ENCODE measurements at places on chromosomes 3 and 15. TPM values are rescaled to one million over a fixed set of nuclear protein-coding genes. Genes with fewer than 3 reads are reported as not detected.
A peak's percentile ranks its signal among the peaks of the same experiment; 100 is the strongest.

- DNase-seq: no peak
These were observed 20.5 kb downstream of the RBP2 start for GRCh38 chr3:139455855-139456254.

ZNF662 gene
- not detected for polyA plus RNA-seq

MESP1 gene
- 5.4 TPM for polyA plus RNA-seq

GRCh38 chr3:45884368-45885201 lies 1.8 kb upstream of the CCR9 start:
- no peak for DNase-seq

- DNase-seq: no peak
These were observed 27.7 kb downstream of the DLG1 start for GRCh38 chr3:197270558-197271317.

SRGAP3 gene
- not detected for polyA plus RNA-seq

DNA sequence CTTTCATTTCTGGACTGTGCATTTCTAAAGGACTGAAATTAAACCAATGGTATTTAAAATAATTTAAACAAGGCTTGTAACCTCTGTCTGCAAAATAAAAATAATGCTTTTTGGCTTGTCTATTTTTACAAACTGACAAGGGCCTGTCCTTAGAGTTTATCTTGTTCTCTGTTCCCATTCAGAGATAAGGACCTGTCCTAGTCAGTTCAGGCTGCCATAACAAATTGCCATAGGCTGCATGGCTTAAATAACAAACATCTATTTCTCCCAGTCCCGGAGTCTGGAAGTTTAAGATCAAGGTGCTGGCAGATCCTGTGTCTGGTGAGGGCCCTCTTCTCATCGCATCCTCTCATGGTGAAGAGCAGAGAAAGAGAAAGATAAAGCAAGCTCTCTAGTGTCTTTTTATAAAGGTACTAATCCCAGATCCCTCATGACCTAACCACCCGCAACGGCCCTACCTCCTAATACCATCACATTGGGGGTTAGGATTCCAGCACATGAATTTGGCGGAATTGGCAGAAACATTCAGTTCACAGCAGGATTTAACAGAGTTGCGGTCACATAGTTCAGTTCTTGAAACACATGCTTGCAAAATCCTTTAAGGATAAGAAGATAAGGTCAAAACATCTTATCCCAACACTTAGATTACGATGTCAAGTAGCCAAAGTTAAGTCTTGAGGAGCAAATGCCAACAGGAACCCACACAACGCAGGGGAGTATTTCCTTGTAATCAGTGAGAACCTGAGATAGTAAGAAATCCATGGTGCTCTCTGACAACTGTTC lies 17.8 kb downstream of the KBTBD8 start:
- DNase-seq: no peak

GPR171 gene
- polyA plus RNA-seq: 16.5 TPM

GRCh38 chr3:23319366-23320312 lies 116.5 kb downstream of the UBE2E2 start:
- no peak for DNase-seq

ANKRD34C gene
- polyA plus RNA-seq: not detected

DNA sequence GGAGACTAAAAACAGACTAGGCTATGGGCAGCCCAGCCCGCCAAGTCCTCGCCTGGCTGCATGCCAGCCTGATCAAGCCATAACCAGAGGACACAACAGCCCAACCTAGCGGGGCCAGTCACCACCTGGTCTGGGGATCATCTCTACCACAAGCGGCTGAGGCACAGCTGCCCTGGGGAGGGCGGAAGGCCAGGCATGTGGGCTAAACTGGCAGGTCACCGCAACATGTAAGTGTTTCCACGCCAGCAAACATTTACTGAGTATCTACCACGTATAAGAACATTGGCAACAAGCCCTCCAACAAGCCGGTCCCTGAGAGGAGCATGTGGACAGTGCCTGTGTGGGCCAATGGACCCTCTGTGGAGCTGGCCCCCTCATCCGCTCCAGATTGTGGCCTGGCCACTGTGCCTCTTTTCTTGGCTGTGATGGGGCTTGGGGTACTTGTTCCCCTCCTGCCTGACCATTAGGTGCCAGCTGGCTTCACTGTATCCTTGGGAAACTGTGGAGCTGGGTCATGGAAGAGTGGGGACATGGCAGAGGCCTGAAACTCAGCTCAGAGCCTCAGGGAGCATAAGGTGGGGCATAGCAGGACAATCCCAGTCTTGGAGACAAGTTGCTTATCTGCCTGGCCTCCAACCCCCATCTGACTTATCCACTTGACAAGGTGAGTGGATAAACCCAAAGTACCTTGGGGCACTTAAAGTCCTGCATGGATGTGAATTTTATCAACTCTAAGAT lies 9.0 kb downstream of the UBXN7 start:
- peak; percentile 7 for DNase-seq

DNA sequence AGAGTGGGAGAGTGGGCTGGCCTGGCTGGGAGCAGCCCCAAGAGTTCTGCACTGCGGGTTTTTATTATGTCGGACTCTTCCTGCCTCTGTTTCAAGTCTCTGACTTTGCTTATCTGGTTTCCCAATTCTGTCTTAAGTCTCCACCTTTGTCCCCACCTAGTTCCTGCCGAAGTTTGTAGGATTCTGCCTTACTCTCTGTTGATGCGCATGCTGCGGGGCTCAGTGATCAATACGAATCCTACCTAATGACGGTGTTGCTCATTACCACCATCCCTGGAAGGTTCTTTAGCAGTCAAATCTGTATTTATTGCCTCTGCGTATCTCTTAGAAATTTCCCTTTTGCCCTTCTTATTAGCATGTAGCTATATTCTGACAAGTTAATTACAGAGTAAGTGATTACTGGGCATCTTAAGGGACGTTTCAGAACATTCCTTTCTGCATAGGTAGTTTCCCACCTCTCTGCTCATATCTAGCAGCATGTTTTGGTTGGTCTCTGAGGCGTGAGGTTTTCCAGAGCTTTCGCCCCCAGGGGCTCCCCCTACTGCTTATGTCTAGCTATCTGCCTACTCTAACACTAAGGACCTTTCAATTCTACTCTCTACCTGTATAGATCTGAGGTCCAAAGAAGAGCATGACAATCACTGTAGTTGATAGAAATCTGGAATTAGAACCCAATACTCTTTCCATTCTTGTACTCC lies 236.0 kb upstream of the EIF1B start:
- DNase-seq: no peak

- no peak for DNase-seq
These were observed 14.0 kb downstream of the CAPN3 start for GRCh38 chr15:42373274-42373673.

GABRR3 gene
- polyA plus RNA-seq: not detected

FBLN2 gene
- polyA plus RNA-seq: 2.5 TPM

KIF15 gene
- 0.56 TPM for polyA plus RNA-seq

- no peak for DNase-seq
These were observed 33.9 kb upstream of the TMCO5A start for GRCh38 chr15:37900326-37901221.

GRCh38 chr15:94587113-94587512 lies 355.8 kb downstream of the MCTP2 start:
- no peak for DNase-seq

DNA sequence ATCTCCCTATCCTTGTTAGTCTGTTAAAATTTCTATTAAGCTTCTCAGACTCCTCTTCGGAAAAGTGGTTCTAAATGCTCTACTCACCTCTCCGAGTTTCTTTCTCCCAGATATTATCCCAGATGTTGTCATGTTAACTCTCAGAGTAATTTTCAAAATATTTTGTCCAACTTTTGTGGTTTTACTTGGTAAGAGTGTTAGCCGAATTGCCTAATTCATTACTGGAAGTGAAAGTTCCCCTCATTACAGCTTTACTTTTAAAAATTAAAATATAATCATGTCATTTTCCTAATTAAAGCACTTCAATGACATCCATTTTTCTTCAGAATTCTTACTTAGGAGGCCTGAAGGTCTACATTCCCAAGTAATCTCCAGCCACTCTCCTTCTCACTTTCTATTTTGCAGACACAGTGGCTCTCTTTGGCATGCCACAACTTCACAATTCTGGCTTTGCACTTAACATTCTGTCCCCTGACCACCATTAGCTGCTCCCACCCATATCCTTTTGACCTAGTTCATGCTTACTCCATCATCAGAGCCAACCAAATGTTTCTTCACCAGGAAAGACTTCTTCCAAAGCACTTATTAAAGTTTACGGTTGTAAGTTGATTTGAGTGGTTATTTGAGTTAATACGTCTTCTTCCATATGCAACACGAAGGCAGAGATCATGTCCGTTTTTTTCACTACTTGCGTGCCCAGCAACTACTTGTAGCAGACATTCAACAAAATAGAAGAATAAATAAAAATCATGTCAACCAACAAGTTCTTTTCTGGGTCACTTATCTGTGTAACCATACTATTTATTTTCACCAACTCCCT lies 10.2 kb upstream of the TIPARP start:
- DNase-seq: peak; percentile 30

- no peak for DNase-seq
These were observed 2.3 kb downstream of the EIF2AK4 start for GRCh38 chr15:39936187-39936586.

DNA sequence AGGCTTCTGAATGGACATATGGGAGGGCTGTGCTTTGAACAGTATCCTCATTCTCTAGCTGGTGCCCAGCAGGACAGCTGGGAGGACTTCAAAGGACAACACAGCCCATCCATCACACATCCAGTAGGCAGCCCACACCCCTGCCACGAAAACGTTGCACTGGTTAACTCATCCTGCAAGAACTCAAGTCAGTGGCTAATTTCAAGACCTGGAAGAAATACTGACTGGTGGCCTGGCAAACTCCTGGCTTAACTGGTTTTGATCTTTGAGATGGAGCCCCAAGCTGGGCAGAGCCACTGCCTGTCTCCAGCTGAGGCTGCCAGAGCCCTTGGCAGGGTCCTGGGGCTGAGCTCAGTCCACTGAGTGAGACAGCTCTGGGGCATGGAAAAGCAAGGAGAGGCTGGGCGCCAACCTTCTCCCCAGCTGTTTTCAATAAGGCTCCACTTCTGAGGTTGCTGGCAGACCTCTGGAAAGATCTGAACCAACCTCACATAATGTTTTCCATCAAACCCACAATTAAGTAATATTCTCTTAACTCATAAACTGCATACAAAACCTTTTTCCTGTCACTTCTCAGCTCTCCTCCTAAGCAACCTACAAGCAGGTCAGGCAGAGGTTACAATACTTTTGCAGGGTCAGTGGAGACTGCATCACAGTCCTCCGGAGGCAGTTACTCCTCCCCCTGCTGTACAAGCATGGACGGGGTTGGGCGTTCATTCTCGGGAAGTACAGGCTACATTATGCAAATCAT lies 110.3 kb downstream of the MYLK start:
- DNase-seq: no peak

- DNase-seq: no peak
These were observed 86.0 kb upstream of the MFGE8 start for GRCh38 chr15:88998980-88999713.

GRCh38 chr3:16406166-16406565 lies 107.3 kb downstream of the RFTN1 start:
- DNase-seq: no peak

GRCh38 chr15:76293361-76293760 lies 17.9 kb downstream of the ETFA start:
- no peak for DNase-seq

GRCh38 chr3:51670053-51670822 lies 814 bp upstream of the TEX264 start:
- no peak for DNase-seq

GRCh38 chr15:70580286-70580685 lies 183.1 kb downstream of the UACA start:
- DNase-seq: no peak

DNA sequence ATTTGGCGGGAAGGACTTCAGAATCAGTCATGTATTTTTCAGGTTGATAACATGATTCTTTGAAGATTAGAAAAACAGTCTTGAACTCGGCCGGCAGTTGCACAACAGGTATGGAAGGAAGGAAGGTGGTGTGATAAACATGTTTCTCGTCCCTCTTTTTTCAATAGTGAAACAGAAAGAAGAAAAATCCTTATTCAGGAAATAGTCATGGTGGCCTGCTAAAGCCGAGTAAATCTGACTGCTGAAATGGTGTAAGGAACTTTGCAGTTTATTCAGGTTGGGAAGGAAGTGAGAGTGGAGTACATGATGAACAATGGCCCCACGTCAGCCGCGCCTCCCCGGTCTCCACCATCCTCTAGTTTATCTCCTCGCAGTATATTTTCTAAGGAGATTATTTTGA lies 6.7 kb downstream of the RASGRP1 start:
- DNase-seq: no peak

GRCh38 chr15:60889006-60889405 lies 340.1 kb downstream of the RORA start:
- no peak for DNase-seq

DNA sequence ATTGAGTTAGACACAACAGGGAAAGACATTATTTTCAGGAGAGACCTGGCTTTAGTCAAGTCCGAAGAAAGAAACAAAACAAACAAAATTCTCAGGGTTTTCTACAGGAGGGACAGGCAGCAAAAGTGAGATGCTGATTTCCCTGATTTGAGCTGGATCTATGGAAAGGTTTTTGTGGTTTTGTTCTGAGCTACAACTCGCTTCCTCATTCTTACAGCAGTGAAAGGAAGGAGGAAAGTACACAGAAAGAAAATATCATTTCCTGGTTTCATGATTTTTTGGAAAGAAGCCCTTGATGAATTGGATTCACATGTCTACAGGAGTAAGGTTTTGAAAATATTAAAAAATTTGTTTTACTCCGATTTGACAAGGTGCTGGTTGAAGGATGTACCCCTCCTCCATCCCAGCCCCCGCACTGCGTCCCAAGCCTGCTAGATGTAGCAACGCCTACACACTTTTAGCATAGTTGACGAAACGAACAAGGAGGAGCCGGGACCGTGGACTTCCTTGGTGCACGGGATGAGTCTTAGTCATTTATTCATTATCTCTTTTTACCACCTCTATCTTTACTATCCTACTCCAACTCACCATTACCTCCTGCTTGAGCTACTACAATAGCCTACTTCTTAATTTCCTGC lies 10.8 kb downstream of the PRICKLE2 start:
- DNase-seq: no peak

GRCh38 chr15:68709876-68710275 lies 110.8 kb downstream of the ANP32A start:
- no peak for DNase-seq

DNA sequence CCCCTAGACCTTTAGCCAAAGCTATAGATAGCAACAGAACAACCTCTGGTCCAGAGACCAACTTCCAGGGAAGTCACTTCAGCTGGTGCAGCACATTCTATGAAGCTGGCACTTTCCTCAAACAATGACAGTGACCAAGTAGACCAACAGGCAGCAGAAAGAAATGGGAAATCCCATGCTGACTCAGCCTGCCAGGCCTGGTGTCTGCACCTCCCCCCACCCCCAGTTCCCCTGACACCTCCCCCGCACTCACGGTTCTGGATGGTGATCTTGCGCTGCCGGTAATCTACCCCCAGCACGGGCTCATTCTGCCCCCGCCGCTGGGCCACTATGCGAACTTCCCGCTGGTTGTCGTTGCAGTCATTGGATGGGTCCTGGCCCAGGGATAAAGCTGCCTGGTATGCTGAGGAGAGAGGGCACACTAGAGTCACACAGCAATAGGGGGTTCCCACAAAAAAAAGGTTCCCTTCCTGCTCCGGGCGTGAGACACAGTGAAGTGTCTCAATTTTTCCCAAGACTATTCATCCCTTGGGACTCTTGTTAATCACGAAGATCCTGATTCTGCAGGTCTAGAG lies 17.0 kb downstream of the ILDR1 start:
- DNase-seq: no peak

SPCS1 gene
- polyA plus RNA-seq: 304 TPM
